ENCODE measurements at places on chromosomes 11 and 22. TPM values are rescaled to one million over a fixed set of nuclear protein-coding genes. Genes with fewer than 3 reads are reported as not detected.

DNA sequence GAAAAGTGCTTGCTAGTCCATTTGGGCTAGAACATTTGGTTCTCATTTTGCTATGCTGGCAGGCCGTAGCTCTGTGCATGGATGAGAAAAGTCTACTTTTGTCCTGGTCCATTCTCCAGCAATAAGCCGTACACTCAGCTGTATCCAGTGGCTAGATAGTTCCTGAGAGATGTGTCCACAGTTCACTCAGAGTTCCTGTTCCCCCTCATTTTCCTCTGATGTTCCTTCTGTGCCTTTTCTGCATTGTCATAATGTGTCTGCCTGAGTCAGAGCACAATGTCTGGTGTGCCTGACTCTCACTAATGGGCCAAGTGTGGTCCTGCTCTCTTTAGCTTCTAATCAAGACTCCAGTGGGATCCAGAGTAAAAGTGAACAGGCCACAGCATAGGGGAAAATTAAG, 215.7 kb upstream of the CTSC start:
- no peaks in the 10 kb centered on the region for H3K4me1 ChIP-seq
- H3K36me3 ChIP-seq = no peaks in the 10 kb centered on the region
- DNase-seq = no peak
- no peak overlapping the region for H3K27ac ChIP-seq
- H3K4me3 ChIP-seq = no peak overlapping the region

Gene SCUBE1
- 1.7 TPM for total RNA-seq

Gene MYRF
- total RNA-seq = 8.8 TPM

Gene KCNJ1
- total RNA-seq = not detected

DNA sequence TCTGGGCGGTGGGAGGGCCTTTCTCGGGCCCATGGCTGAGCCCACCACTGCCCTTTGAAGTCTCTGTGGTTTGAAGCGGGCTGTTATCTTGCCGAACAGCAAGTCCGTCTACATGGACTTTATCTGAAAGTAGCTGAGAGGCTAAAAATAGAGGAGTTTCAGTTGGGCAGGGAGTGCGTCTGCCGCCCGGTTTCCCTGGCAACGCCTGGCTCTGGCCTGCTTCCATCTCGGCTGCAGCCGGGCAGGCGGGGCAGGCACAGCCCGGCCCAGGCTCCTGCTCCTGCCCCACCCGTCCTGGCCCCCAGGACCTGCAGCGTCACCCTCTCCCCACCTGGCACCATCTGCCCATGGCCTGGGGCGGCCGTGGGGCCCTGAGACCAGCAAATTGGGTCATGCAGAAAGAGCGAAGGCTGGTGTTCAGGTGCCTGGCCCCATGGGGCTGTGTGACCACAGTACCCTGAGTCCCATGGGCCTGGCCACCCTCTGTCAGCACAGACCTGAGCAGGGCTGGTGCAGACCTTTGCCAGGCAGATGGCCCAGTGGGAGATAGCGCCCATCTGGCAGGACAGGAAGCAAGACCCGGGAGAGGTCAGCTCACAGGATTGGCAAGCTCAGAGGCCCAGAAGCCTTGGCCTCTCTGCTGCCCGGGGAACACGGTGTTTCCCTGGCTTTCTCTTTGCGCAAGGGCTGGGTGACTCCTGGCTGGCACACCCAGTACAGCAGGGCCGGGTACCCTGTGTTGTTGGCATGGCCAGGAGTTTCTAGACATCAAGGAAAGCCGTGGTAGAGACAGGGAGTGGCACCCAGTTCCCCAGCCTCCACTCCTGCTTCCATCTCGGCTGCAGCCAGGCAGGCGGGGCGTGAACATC, 79.1 kb upstream of the KCNQ1OT1 start:
- peak overlapping the region; percentile 75 for H3K27ac ChIP-seq
- no peaks in the 10 kb centered on the region for H3K27me3 ChIP-seq
- no peaks in the 10 kb centered on the region for H3K36me3 ChIP-seq
- H3K4me3 ChIP-seq = no peak overlapping the region

GRCh38 chr22:18028817-18029527, 4.6 kb upstream of the MICAL3 start:
- no peaks in the 10 kb centered on the region for H3K4me1 ChIP-seq
- no peak overlapping the region for H3K4me3 ChIP-seq
- DNase-seq = no peak
- no peaks in the 10 kb centered on the region for H3K36me3 ChIP-seq
- no peaks in the 10 kb centered on the region for H3K27me3 ChIP-seq
- H3K27ac ChIP-seq = no peak overlapping the region

GRCh38 chr11:120561286-120561685, 49.7 kb downstream of the GRIK4 start:
- no peak overlapping the region for H3K4me3 ChIP-seq
- DNase-seq = no peak
- no peaks in the 10 kb centered on the region for H3K4me1 ChIP-seq
- H3K36me3 ChIP-seq = no peaks in the 10 kb centered on the region

- H3K27me3 ChIP-seq = no peaks in the 10 kb centered on the region
- H3K4me1 ChIP-seq = peaks cover 6% of the 10 kb centered on the region
- H3K36me3 ChIP-seq = no peaks in the 10 kb centered on the region
- DNase-seq = no peak
- no peak overlapping the region for H3K4me3 ChIP-seq
These were observed 13.5 kb downstream of the NUMA1 start for GRCh38 chr11:72066855-72067254.

DNA sequence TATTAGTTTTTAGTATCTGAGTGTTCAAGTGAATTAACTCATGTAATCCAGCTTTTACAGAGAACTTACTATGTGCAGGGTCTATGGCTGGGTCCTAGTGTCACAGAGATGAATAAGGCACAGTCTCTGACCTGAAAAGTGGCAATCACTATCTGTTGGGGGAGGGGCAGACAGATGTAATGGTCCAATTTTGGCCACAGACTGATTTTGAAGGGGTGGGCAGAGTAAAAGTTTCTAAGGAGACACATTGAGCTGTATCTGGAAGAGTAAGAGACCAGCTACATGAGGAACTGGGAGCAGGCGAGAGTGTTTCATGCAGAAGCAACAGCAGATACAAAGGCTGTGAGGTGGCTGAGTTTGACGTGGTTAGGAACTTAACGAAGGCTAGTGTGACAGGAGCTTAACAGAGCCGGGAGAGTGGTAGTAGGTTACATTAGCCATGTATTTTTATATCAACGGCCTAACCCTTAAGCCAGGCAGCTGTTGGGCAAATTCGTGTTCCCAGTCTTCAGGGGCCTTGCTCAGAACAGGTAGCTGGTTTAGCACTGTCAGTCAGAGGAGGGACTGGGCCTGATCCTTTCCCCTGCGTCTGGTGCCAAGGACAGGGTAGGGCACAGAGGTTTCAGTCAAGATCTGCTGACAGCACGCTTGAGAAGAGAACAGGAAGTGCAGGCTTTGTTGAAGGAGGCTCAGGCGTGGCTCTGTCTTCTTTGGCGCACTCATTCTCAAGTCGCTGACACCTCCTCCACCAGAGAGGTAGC, 1.4 kb upstream of the STIM1 start:
- H3K4me1 ChIP-seq = peaks cover 17% of the 10 kb centered on the region
- H3K4me3 ChIP-seq = no peak overlapping the region
- peak; percentile 60 for DNase-seq

DNA sequence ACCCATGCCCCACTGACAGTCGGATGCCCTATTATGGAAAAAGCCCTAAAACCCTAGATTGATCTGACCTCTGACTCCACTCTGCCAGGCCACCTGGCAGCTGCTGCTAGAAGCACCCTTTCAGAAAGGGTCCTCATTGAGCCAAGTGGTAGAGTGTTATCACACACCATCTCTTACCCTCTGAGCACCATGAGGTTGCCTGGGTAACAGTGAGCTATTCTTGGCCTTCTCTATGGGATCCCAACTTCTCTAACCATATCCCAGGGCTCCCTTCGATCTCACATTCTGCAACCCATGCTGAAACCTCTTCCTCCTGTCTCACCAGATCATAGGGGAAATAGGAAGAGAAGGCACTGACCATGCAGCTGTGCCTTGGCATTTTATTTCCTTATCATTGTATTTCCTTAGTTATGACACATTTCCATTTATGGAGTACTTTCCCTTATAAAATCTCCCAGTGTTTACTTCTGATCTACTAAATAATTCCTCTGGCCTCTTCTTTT, 52.7 kb downstream of the MPPED2 start:
- H3K4me3 ChIP-seq = no peak overlapping the region
- no peak for DNase-seq
- no peaks in the 10 kb centered on the region for H3K27me3 ChIP-seq

DNA sequence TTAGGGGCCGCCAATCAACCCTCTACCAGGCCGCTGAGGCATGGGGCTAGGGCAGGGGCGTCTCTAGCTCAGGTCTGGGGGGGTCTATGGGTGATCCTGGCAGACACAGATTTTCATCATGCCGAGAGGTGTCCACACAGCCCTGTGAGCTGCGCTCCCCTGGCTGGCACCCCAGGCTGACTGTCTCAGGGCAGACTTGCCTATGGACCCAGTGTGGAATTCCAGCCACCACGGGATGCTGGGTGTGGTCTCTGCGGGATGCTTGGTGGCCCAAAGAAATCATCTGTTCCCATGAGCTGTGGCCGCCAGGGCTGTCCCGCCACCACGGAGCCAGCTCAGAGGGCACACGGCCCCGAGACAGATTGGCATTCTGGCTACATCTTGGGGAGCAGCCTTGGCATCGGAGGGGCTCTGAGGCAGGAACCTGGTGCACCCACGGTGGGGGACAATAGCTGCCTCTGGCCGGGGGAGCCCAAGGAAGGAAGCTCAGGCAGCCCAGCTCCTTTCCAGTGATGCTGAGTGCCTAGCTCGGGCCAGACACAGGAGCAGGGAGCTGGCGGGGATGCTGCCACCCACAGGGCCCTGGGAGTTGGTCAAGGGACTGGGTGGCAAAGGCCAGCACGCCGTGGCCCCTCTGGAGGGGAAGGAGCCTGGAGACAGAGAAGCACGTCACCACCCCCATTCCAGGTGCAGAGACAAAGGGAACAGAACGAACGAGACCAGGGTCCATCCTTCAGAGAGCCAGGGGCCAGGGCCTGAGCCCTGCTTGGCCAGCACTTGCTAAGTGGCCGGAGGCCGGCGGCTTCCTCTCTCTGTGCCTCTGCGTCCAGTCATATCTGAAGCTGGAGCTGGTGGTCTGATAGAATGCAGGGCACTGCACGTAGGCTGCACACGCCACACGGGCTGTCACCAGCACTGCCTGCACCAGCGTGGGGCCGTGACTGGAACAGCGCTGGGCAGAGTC, 64.4 kb upstream of the FGF3 start:
- H3K4me1 ChIP-seq = no peaks in the 10 kb centered on the region
- no peaks in the 10 kb centered on the region for H3K36me3 ChIP-seq
- H3K27me3 ChIP-seq = no peaks in the 10 kb centered on the region
- no peak for DNase-seq

Gene DEFB108B
- total RNA-seq = not detected

Gene PTPRCAP
- 9.6 TPM for total RNA-seq

Gene PANX3
- total RNA-seq = not detected

GRCh38 chr11:92083123-92083522, 141.5 kb upstream of the FAT3 start:
- H3K4me3 ChIP-seq = no peak overlapping the region
- no peak overlapping the region for H3K27ac ChIP-seq
- H3K27me3 ChIP-seq = no peaks in the 10 kb centered on the region
- H3K4me1 ChIP-seq = no peaks in the 10 kb centered on the region
- no peaks in the 10 kb centered on the region for H3K36me3 ChIP-seq

GRCh38 chr11:85137597-85137996, 489.5 kb downstream of the DLG2 start:
- H3K27ac ChIP-seq = no peak overlapping the region
- no peaks in the 10 kb centered on the region for H3K36me3 ChIP-seq
- no peaks in the 10 kb centered on the region for H3K4me1 ChIP-seq
- H3K27me3 ChIP-seq = no peaks in the 10 kb centered on the region
- no peak for DNase-seq
- no peak overlapping the region for H3K4me3 ChIP-seq

DNA sequence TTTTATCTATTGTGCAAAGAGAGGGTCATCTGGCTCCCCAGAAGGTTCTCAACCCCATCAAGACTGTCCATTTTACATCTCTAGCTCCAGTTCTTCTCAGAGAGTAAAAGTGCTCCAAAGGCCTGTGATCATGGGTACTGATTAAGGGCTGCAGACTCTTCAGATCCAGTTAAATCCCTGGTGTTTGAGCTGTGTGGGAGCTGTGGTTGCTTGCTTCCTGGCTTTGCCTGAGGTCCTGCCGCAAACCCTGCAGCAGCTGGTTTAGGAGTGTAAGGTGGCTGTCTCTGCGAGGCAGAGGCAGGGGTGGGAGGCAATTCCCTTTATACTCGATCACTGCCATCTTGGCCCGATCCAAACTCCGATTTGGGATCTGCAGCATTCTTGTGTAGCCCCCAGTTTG, 1.2 kb downstream of the MRPL17 start:
- H3K4me3 ChIP-seq = peak overlapping the region; percentile 98
- H3K36me3 ChIP-seq = no peaks in the 10 kb centered on the region
- H3K4me1 ChIP-seq = no peaks in the 10 kb centered on the region
- no peak overlapping the region for H3K27ac ChIP-seq
- DNase-seq = no peak
- no peaks in the 10 kb centered on the region for H3K27me3 ChIP-seq

- no peaks in the 10 kb centered on the region for H3K4me1 ChIP-seq
- no peak for DNase-seq
- no peaks in the 10 kb centered on the region for H3K27me3 ChIP-seq
- H3K27ac ChIP-seq = no peak overlapping the region
- no peak overlapping the region for H3K4me3 ChIP-seq
These were observed 176.1 kb upstream of the NCAM1 start for GRCh38 chr11:112785149-112785548.

DNA sequence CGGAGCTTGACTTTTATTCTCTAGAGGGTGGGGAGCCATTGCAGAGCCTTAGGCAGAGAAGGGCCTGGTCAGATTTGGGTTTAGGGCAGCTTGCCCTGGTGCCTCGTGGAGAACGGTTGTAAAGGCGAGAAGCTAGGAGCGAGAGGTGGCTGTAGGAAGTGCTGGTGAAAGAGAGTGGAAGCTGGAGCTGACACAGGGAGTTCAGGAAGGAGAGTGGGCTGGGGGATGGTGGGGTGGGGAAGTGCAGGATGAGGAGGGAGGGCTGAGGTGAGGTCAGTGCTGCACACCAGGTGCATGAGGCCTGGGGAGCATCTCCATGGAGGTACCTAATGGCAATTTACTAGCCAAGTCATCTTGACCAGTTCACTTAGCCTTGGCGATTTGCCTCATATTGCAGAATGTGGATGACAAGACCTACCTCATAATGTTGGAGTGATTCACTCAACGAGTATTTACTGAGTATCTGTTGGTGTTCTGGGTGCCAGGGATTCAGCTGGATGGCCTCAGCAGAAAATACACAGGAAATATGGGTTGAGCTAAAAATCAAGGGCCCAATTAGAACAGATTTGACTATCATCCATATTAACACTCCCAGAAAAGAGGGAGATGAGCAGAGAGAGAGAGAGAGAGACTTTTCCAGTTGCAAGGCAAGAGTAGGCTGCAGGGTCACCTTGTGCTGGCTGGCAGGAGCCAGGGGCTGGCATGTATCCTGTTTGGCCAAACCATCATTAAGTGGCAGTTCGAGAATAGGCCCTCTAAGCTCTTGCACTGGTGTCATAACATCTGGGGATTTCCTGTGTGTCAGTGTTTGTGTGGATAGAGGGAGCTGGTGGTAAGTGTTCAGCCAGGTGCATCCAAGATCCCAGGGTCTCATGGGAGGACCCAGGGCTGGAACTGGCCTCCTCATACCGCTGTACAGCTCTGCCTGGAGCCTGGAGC, 44.4 kb upstream of the CLDN5 start:
- H3K4me3 ChIP-seq = no peak overlapping the region
- H3K27ac ChIP-seq = no peak overlapping the region

Gene C1QTNF4
- 0.85 TPM for total RNA-seq

Gene GVQW3
- 2.2 TPM for total RNA-seq

Gene PAMR1
- total RNA-seq = 1.5 TPM

GRCh38 chr11:109784536-109784935, 308.7 kb upstream of the ZC3H12C start:
- DNase-seq = no peak
- H3K4me1 ChIP-seq = no peaks in the 10 kb centered on the region
- H3K27ac ChIP-seq = no peak overlapping the region
- H3K36me3 ChIP-seq = no peaks in the 10 kb centered on the region
- no peaks in the 10 kb centered on the region for H3K27me3 ChIP-seq

Data from colonic mucosa (tissue), 4 donors.